ENCODE measurements at places on chromosomes 11 and 22.

GRCh38 chr22:24969560-24970301 is 17.2 kb downstream of the KIAA1671 start:
- DNase-seq = no peak

DNA sequence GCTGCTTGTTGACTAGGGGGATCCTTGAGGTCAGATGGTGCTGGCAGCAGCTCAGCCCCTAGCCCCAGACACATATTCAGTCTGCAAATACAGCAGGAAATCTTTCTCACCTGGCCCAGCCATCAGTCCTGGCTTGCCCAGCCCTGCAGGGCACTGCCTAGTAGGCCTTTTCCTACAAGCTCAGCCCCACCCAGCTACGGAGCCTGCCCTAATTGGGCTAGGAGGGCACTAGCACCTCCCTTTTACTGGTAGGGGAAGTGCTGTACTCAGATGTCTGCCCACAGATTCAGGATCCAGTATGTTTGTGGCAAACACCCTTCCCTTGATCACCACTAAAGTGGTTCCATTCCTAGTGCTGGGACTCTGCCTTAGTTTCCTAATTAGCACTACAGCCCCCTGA is 257.1 kb upstream of the CADM1 start:
- no peak for DNase-seq

- DNase-seq = no peak
Observed at GRCh38 chr11:123082977-123083376, 21.0 kb upstream of the HSPA8 start.

- DNase-seq = no peak
Observed at GRCh38 chr11:128689948-128690664, 3.8 kb upstream of the FLI1 start.

DNA sequence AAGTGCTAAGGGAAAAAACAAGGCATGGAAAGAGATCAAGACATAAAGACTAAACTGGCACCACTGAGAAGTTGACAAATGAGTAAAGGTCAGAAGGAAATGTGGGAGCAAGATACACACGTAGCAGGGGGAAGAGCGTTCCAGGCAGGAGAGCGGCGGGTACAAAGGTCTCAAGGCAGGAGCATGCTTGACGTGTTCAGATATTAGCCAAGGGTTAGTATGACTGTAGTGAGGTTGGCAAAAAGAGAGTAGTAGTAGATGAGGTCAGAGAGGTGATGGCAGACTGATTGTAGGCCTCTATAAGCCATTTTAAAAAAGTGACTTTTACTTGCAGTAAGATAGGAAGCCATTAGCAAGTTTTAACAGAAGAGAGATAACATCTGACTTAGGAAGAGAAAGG is 9.9 kb downstream of the SYT9 start:
- DNase-seq = no peak

- DNase-seq = peak; percentile 17
Observed at GRCh38 chr11:2533587-2534133, 88.9 kb downstream of the KCNQ1 start.

- no peak for DNase-seq
Observed at GRCh38 chr11:58796333-58796732, 48.2 kb downstream of the GLYATL2 start.

GRCh38 chr11:13258855-13259254 is 18.7 kb upstream of the BMAL1 start:
- no peak for DNase-seq

DNA sequence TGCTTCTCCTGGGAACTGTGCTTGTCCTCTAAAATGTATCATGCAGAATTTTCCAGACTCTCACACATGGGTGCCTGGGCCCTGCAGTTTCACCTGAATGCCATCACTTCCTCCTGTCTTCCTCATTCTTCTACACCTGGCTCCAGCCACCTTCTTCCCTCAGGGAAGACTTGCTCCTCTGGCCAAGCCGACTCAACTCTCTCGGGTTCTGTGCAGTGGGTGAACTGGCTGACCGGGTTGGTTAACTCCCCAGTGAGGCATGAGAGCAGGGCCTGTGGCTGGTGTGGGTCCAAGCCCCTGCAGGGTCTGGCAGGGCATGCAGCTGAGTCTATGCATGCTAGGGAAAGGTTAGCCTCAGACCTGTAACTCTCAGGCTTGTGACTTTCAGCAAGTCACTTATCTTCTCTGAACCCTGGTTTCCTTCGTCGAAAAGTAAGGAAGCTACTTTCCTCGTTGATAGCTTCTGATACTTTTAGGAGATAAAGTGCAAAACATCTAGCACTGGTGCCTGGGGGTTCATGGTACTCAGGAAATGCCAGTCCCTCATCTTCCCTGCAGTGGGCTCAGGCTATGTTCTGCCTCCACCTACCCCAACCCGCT is 11.9 kb downstream of the CD82 start:
- no peak for DNase-seq
